ENCODE measurements at places on chromosomes 4 and X. TPM values are rescaled to one million over a fixed set of nuclear protein-coding genes. Genes with fewer than 3 reads are reported as not detected.

P2RY4 gene
- total RNA-seq = not detected

RRH gene
- total RNA-seq = not detected

GPC4 gene
- 4.1 TPM for total RNA-seq

FAM241A gene
- total RNA-seq = 3.4 TPM

TMEM154 gene
- total RNA-seq = 7.4 TPM

TMA16 gene
- 17.7 TPM for total RNA-seq

DDIT4L gene
- total RNA-seq = 1.6 TPM

NUDT11 gene
- 8.3 TPM for total RNA-seq

ZDHHC15 gene
- under 0.01 TPM for total RNA-seq

KLF8 gene
- total RNA-seq = 1.4 TPM

Data from cardiac atrium fibroblast (primary cell).